ENCODE measurements at places on chromosomes 12 and 14.

- DNase-seq: no peak
Observed at GRCh38 chr14:54207476-54208462, 189.0 kb upstream of the CDKN3 start.

GRCh38 chr14:33567023-33567728 lies 383.7 kb downstream of the EGLN3 start:
- no peak for DNase-seq

DNA sequence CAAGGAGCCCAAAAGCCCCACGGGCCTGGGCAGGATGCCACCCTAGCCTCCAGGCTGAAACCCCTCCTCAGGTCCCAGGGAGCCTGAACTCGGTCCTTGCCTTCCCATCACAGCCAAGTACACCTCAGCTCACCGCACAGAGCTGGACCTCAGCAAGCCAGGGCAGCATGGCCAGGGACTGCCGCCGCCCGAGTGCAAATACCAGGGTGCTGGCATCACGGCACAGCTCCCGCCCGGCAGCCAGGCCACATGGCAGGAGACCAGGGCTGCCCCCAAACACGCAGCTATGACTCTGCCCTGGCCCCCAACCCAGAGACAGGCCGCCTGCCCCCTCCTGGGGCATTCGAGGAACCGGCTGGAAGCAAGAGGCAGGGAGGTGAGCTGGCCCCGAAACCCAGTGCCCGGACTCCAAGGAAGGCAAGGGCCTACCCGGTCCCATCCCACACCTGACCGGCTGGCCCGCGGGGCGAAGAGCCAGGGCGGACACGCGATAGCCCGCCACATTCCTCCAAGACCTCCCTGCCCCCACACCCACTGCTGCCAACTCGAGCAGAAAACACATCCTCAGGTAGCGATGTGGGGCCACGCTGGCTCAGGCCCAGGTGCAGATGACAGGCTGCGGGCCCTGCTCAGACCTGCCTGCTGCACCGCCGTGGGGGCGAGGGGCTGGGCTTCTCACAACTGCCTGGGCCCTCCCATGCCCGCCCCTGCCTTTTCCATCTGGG lies 2.7 kb downstream of the JAG2 start:
- DNase-seq: no peak

DNA sequence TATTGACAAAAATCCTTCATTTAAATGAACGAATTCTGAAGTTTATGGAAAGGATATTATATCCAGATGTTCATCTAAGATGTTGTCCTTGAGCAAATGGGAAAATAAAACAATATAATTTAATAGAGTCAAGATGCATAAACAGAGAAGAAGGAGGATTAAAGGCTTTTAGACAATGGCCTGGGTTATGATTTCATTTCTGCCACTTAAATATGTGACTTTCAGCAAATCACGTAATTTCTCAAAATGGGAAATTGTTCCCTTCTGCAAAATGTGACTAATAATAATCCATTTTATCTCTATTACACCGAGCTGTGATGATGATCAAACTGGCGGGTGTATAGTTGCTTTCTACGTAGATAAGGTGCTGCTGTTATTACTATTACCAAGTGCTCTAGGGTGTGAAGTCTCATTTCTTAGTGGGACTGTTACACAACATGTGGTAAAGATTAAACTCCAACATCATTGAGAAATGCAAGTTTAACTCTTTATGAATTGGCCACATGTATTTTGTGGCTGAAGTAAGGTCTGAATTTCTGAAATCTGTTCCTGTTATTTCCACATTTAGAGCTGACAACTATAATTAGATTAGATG lies 157.0 kb downstream of the MYRFL start:
- no peak for DNase-seq

DNA sequence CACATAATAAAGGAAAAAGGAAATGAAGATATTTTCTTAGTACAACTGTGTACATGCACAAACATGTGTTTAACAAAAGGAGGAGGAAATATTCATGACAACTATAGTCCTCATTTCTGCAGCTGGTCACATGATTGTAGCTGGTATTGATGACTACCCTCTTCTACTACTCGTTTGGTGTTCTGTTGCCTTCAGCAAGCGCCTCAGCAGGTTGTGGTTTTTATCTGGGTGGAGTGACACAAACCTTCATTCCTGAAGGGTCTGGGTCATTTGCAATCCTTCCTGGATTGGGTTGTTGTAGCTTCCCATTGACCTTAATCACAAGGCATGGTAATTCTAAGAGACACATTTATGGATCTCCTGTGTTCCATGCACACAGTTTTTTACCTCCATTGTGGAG lies 1009.9 kb upstream of the USP15 start:
- no peak for DNase-seq

Measured in activated naive CD4-positive, alpha-beta T cell (primary cell).